ENCODE measurements at places on chromosomes 2 and 18.

DNA sequence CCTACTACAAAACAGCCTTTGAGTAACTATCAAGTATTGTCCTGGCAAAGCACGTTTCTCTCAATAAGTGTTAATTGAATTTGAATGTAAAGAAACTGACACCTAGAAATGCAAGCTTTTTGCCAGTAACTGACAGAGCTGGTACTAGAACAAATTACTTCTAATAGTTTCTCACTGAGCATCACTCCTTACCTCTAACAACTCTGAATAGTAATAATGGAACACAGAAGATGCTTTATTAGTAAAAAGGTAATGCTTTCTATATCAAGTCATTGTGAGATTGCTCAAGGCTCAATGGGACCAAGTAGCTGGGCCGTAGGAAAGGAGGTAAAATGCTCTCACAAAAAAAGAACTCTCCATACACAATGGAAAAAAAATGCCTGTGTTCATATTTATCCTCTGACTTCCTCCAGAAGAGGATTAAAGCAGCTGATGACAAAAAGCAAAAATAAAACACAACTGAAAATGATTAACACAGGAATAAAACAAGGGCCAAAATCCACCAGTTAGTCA, 11.8 kb downstream of the RASGRP3 start:
- no peak for DNase-seq

GRCh38 chr2:25161055-25161781, 7.2 kb downstream of the POMC start:
- DNase-seq: peak; percentile 53

GRCh38 chr2:119730671-119731177, 29.0 kb upstream of the PTPN4 start:
- no peak for DNase-seq

DNA sequence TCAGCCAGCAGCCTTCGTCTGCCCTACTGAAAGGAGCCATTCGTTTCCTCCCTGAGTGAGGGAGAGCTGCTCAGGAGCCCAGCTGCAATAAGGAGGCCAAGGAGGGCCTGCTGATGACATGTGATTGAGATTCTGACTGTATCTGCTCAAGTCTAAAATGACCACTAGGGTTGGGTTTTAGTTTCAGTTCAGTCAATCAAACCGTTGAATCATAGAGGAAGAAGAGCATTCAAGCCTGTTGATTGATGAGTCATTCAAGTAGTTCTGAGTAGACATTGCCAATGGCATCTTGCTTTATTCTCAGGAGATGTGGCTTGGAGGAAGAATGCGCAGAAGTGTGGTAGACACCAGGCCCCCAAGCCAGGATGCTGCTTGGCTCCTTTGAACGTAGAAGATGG, 19.9 kb upstream of the BCL2L11 start:
- no peak for DNase-seq

DNA sequence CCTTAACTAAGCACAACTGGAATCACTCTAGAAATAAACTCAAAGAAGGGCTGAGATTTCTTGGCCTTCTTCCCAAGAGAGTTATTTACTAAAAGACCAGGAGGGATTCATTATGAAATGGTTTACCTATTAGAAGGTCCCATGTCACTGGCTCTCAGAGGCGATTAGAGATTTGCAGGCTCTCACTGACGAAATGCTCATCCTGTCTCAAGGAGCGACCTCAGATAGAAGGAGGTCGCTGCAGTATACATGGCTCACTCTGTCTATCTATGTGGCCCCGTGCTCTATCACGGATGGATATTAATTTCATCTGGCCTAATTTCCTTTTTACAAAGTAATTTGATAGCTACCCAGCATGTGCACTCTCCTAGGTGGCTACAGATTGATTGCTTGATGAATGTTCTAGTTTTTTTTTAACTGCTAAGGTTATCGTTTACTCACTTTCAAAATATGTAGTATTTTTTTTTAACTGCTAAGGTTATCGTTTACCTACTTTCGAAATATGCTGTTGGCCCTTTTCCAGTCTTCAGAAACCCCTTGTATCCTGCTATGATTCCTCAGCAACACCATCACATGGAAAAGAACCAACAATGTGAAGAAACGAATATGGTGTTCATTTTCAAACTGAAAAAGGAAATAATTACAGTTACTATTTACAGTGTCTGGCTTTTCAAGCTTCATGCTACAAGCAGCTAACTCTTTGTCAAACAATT, 9.1 kb downstream of the SMIM21 start:
- no peak for DNase-seq

DNA sequence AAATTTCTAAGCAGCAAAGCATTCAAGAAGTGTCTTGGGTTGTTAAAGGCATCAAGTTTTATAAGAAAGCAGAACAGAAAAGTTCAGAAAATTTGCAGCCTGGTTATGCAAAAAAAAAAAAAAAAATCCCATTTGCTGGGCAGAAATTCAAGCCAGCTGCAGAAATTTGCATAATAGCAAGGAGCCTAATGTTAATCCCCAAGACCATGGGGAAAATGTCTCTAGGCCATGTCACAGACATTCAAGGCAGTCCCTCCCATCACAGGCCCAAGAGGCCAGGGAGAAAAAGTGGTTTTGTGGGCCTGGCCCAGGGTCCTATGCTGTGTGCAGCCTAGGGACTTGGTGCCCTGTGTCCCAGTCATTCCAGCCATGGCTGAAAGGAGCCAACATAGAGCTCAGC, 269.0 kb upstream of the SLC39A10 start:
- DNase-seq: no peak

DNA sequence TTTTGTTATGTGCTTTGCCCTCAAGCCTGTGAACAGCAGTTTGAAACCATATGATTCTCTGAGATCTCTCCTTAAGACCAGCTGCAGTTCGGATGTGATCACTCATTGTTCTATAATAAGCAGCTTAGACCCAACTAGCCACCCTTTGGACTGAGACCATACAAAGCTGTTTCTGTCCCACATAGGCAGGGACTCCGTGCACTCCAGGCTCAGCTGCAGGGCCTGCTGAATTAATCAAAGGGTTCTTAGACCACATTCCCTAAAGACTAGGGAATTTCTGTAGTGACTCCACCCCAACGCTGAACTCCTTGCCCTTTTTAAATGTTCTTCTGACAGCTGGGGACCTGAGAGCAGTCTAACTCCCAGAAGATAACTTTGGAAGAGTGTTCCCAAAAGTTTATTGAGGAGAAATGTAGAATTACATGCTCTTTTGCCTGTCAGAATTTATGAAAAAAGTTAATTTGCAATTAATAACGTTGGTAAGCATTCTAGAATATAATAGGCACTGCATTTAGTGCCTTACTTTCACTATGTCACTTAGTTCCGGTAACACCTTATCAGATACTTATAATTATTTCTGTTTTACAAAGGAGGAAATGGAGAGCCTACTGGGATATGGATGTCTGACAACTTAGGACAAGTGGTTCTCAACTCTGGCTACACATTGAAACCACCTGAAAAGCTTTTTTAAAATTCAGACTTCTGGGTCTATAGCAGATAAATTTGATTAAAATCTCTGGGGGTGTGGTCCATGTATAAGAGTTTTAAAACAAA, 42.3 kb downstream of the GULP1 start:
- no peak for DNase-seq

DNA sequence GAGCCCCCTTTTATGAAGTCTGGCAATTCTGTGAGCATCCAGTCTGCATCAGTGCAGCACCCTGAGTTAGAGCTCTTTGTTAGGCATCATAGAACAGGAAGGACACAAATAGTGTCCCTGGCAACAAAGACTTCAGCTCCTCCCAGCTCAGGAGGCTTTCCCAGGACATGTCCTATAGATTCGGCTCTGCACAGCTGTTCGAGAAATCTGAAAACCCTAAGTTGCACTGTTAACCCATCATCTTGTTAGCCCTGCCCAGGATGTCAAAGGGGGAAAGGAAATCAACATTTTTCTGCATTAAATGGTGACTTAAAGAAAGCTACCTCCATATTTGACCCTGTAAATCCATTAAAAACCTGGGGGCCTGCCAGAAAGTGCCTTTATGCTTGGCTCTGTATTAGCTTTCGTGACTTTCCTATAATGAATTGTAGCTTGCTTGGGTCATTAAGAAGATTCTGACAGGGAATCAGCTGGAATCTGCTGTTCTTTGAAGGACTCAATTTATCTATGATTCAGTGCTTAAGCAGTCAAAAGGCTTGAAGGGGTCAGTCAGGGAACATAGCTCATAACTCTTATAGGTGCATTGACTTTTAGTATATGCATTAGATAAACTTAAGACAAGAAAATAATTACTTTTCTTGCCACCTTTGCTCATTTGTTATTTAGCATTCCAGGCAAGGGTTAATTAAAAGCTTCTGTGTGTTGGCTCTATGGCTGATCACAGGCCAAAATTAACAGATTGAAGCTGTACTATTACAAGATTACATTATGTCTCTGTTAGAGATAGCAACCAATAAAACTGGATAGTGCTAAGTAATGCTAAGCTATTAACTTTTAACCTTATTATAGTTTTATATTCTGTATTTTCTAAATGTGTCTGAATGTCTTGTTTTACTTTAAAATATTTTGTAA, 20.6 kb downstream of the ERMN start:
- DNase-seq: no peak

DNA sequence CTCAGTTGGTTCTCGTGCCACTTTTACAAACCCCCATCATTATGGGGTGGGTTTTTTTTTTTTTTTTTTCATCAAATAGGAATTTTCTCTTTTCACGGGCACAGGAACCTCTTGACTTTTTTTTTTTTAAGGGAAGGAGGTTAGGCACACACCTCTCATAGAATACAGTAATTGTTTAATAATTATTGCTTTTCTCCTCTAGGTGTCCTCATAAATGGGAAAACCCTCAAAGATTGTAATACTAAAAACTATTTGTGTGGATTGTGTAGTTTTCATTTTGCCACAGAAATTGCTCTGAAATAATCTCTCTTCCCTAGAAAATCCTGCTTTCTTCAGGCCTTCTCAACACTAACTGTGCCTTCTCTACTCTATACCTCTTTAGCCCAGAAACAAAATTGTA, 147.3 kb downstream of the GREB1L start:
- DNase-seq: no peak

GRCh38 chr2:135064149-135064548, 12.1 kb downstream of the RAB3GAP1 start:
- DNase-seq: no peak

DNA sequence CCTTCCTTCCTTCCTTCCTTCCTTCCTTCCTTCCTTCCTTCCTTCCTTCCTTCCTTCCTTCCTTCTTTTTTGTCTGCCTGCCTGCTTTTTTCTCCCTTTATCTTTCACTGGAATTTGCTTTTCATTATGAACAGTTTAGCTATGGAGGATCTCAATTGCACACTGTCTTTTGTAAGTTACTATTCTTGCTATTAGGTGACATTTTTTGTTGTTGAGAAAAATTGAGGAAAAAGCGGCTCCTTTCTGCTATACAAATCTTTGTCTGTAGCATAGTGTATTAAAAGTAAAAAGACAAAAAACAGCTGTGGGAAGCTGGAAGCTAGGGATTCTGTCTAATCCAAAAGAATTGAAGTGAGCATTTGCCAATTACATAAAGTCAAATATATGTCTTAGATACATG, 448.7 kb downstream of the DCDC2C start:
- DNase-seq: no peak

- DNase-seq: no peak
Measured at GRCh38 chr2:138493334-138493733, 8.2 kb upstream of the SPOPL start.

- no peak for DNase-seq
Measured at GRCh38 chr2:64359892-64360657, 93.9 kb upstream of the LGALSL start.

GRCh38 chr2:96089356-96090195, 26.8 kb downstream of the ADRA2B start:
- DNase-seq: no peak

DNA sequence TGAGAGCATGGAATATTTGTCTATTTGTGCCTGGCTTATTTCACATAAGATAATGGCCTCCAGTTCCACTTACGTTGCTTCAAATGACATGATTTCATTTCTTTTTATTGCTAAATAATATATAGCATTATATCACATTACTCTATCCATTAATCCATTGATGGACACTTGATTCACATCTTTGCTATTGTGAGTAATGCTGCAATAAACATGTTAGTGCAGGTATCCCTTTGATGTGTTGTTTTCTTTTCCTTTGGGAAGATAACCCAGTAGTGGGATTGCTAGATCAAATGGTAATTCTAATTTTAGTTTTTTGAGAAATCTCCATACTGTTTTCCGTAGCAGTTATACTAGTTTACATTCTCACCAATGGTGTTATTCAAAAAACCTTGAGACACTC, 1343.3 kb upstream of the TMEFF2 start:
- DNase-seq: no peak

DNA sequence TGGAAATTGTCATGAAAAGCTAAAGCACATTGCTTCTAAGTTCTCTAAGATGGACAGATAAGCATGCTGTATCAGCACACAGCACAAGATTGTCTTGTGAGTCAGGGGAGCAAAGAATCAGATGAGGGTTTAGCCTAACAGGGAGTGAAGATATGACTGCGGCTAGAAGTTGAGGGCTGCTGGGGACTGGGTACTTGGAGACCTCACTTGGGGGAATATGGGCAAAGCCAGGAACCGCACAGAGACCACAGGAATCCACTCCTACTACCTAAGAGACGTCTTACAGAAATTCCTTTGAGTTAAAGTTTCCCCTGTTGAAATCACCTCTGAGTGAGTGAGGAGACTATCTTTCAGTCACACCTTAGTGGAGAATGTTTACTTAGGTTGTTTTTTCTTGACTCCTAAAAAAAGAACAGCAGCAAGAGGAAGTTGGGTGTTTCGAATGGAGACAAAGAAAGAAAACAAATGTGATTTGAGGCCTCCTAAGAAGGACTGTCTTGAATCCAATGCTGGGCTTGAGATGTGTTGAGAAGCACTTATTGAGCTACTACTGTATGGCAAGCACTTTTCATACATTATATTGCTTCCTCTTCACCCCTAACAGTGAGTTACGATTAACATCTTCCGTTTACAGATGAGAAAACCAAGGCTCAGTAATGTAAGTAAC, 100.7 kb downstream of the ANKRD44 start:
- DNase-seq: no peak

- DNase-seq: no peak
Measured at GRCh38 chr18:45006934-45007333, 326.2 kb downstream of the SETBP1 start.

DNA sequence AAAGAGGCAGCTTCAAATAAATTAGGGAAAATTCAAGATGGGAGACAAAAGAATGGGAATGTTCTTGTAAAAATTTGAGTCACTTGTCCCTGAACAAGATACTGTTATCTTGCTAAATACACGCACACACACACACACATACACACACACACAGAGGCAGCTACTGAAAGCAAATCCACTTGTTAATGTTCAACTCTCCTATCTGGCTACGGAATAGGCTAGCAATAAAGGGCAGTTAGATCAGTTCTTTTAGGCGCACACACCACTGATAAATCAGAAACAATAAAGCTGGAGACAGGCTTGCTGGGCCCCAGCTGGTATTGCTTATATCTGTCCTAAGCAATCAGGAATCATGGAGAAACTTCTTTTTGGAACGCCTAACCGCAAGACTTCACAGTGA, 461.6 kb downstream of the BCL11A start:
- DNase-seq: no peak

- no peak for DNase-seq
Measured at GRCh38 chr2:46029332-46029811, 267.8 kb upstream of the EPAS1 start.

DNA sequence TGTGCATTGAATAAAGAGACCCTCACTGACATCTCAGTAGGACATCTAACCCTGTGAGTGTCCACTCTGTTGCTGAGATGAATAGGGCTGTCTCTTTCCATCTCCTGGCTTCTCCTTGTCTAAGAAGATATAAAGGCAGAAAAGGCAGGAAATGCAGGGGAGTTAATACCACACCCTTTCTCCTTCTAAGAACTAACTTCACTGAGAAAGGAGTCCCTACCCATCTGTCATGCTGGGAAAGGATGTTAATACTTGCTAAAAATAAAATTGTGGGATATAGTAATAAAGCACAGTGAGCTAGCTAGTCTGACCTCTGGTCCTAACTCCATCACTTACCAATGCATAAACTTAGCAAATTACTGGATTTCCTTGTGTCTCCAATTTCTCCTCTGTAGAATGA, 213.9 kb upstream of the FIGN start:
- DNase-seq: no peak

Measured in C1 segment of cervical spinal cord (tissue), 14 donors.